Breast epithelium (tissue), 4 donors: ENCODE measurements at places on chromosomes 16 and 17.

GRCh38 chr16:48444574-48444973, 59.4 kb upstream of the SIAH1 start:
- DNase-seq = no peak

DNA sequence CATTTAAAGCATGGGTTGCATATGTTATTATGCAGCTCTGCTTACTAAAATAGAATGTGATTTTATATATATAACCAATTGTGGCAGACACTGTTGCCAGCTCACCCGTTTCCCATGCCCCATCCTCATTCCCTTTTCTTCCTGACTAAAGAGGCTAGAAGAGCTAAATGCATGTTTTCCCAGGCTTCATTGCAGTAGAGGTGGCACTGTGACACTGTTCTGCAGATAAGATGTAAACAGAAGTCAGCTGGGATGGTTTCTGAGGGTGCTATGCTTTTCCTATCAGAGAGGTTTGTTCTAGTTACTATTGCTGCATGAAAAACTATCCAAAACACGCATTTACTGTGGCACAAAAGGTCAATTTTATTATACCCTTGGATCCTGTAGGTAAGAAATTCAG, 5.7 kb upstream of the TOB1 start:
- DNase-seq = no peak

DNA sequence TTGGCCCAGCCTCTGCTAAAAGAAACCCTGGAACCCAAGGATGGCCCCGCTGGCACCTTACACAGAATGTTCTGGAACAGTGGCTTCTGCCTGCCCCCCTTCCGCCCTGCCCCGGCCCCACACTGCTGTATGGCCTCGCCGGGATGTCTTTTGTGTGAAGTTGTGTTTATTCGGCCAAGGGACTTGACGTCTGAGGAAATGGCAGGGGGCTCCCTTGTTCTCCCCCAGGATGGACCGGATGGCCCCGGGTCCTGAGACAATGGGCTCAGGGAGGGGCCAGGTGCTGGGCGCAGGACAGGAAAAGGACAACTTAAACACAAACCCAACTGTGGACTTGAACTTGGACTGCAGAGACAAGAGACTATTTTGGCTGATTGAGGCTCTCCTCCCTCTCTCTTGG, 81.6 kb upstream of the GSE1 start:
- no peak for DNase-seq

DNA sequence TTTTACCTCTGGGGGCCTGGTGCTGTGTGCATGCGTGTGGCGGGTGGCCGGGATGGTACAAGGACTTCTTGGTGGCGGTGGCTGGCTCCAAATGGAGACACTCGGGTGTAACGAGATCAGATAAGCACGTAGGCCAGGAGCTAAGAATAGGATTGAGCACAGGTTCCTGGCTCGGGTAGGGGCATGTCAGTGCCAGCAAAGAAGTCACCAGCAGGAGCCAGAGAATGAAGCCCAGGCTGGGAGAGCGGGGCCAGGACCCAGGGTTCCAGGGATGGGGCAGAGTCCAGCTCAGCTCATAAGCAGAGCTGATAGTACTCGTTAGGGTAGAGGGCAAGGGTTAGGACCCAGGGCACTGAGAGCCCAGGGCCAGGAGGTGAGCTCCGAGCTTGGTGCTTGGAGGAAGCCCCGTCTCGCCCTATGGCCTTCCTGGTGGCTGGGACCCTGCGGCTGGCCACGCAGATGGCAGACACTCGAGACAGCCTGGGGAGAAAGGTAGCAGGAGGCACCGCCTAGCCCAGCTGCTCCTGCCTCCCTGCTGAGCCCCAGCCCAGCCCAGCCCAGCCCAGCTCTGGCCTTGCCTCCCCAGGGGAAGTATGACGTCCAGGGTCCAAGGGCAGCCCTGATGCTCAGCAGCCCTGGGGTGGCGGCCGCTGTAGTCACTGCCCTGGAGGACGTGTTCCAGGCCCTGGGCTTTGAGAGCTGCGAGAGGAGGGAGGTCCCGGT, 8.9 kb downstream of the ZNF213 start:
- no peak for DNase-seq

DNA sequence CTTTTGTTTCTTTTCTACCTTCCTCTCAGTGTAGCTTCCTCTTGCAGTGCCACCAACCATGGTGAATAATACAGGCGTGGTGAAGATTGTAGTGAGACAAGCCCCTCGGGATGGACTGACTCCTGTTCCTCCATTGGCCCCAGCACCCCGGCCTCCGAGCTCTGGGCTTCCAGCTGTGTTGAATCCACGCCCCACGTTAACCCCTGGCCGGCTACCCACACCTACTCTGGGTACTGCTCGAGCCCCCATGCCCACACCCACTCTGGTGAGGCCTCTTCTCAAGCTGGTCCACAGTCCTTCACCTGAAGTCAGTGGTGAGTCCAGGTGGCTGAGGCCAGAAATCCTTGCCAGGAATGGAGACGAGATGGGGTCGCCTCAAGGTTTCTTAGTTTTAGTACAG, 23.9 kb downstream of the SRCAP start:
- DNase-seq = no peak

- no peak for DNase-seq
These were observed 3.5 kb downstream of the LIMD2 start for GRCh38 chr17:63696381-63696961.

DNA sequence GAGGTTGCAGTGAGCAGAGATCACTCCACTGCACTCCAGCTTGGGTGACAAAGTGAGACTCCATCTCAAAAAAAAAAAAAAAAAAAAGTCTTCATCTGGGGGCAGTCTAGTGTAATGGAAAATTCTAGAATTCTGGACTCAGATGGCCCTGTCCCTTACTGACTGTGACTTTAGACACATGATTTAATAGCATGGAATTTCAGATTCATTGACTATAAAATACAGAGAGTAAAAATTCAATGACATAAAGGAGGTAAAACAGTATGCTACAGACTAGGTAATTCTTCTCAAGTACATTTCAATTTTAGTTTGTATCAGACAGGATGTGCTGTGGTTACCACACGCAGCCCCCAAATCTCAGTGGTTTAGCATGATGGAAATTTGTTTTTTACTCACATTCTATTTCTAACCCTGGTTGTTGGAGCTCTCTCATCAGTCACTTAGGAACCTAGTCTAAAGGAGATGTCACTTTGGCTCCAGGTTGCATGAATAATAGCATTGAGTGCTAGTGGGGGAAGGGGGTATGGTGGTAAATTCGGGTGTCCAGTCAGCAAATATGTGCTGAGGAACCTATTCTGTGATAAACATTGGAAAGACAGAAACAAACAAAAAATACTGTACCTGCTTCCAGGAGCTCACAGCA, 444.0 kb downstream of the XYLT1 start:
- no peak for DNase-seq

DNA sequence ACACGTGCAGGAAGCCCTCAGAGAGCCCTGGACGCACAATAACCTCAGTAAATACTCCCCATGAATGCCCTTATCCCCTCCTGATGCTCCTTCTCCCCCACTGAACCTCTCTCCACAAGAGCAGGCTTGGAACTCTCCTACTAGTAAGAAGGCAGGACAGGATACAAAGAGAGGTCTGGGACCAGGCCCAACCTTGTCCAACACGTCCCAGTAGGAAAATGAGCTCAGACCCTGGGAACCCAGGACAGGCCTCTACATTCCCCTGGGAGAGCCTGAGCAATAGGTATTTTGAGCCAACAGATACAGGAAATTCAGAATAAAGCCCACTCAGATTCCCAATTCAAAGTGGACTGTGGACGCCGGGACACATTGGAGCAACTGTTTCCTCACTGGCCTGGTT, 19.2 kb downstream of the ZNF423 start:
- DNase-seq = no peak

GRCh38 chr16:19886073-19886941, 1.7 kb upstream of the GPRC5B start:
- DNase-seq = peak; percentile 78

- no peak for DNase-seq
These were observed 665.2 kb downstream of the TOX3 start for GRCh38 chr16:51881731-51882130.

GRCh38 chr17:82449131-82449882, 1.2 kb downstream of the CYBC1 start:
- DNase-seq = no peak

- no peak for DNase-seq
These were observed 15.9 kb downstream of the KPNB1 start for GRCh38 chr17:47665655-47666054.

DNA sequence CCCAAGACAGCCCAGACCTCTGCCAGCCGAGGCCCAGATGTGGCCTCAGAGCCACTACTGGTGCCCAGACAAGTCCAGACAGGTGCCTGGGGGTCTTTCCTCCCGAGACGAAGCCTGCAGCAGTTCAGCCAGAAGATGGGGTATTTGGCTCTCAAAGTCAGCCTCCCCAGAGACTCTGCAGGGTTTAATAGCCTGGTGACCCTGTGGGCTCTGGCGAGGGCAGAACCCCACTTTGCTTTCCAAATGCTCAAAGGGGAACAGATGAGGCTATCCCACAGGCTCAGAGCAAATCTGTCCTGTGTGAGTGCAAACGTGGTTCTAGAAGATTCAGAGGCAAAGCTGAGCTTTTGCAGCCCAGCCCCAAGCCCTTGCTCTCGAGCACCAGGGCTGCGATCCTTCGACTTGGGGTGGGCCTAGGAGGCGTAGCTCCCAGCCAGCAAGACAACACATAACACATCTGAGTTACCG, 236.0 kb downstream of the MRTFB start:
- no peak for DNase-seq

DNA sequence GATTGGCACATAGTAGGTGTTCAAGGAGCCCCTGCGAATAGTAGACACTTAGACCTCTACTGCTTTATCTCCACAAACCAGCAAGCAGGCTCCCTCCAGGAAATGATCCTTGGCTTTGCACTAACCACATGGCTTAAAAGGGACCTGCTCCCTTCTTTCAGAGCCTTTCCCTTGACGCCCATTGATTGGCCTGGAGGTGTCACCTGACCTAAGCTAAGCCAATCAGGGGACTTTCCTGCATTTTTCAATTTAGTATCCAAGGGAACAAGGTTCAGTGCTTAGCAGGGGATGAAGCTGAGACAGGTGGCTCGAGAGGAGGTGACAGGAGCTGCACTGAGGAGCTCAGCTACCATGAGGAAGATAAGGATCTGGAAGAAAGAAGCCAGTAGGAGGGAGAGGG, 52.8 kb downstream of the CLEC19A start:
- no peak for DNase-seq

- peak; percentile 65 for DNase-seq
These were observed 12.8 kb downstream of the CRISPLD2 start for GRCh38 chr16:84832488-84833143.

DNA sequence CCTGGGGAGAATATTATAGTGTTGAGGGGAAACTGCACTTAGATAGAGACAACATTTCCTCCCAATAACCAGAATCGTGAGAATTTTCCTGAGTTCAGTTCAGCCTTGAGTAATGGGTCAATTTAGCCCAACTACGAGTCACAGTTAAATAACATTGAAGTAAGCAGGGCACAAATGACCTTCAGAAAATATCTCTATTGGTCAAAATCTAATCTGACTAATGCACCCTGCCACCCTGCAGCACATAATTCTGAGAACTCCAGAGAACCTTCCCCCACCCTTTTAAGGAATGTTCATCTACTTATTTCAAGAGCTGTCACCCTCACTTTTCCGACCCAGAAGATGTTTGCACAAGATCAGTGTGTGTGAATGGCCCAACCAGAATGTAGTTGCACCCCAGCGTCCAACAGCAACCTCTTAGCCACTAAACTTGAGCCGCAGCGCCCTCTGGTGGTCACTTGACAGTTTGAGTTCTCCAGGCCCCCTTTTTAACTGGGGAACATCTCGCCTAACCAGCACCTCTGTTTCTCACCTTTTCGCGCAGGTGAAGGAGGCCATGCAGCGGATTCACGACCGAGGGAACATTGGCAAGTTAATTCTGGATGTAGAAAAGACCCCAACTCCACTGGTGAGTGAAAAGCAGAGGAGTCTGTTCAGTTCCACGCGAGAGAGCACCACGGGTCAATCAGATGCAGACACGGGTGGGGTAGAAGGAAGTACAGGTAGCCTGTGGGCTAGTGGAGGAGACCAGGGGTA, 50.9 kb upstream of the CLEC3A start:
- DNase-seq = peak; percentile 57

DNA sequence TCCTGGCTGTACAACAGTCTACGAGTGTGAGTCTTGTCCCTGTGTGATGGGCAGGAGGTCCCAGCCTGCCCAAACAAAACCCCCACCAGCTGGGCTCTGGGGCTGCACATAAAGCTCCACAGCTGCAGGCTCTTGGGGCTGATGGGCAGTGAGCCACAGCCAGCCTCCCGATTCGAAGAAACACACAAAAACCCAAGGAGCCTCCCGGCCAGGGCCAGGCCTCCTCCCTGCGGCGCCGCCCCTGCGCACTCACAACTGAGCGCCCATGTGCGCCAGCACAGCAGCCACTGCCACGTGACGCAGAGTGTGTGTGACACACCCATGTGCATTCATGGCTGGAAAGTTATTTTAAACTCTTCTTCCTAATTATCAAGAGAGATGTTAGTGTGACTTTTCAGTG, 30.6 kb upstream of the FAAP100 start:
- DNase-seq = no peak

GRCh38 chr17:19316761-19317358, 45.7 kb downstream of the B9D1 start:
- no peak for DNase-seq

DNA sequence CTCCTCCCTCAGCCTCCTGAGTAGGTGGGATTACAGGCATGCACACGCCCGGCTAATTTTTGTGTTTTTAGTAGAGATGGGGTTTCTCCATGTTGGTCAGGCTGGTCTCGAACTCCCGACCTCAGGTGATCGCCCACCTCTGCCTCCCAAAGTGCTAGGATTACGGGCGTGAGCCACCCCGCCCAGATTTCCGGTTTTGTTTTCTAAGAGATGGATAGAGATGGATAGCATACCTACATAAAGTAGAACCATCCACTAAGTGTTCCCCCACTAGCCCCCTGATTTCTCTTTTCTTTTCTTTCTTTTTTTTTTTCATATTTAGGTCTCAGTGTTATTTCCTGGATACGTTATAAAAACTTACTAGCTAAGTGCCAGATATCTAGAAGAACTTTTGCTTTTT, 2.0 kb downstream of the WSB1 start:
- no peak for DNase-seq

- DNase-seq = no peak
These were observed 24.0 kb downstream of the CREBBP start for GRCh38 chr16:3856367-3857141.

GRCh38 chr16:62711797-62712196, 675.6 kb upstream of the CDH8 start:
- no peak for DNase-seq

GRCh38 chr16:56311208-56312027, 113.9 kb downstream of the AMFR start:
- DNase-seq = no peak

- no peak for DNase-seq
These were observed 33.9 kb downstream of the COTL1 start for GRCh38 chr16:84583995-84584394.

GRCh38 chr17:7806587-7806986, 27.4 kb upstream of the KDM6B start:
- DNase-seq = no peak

- DNase-seq = no peak
These were observed 999 bp upstream of the FLYWCH2 start for GRCh38 chr16:2881783-2882649.
